ENCODE measurements at places on chromosomes 3 and 15.

- DNase-seq, result no peak
These were observed 72.2 kb downstream of the PPCDC start for GRCh38 chr15:75095594-75095993.

- no peak for DNase-seq
These were observed 83.2 kb upstream of the WNT5A start for GRCh38 chr3:55570271-55570711.

DNA sequence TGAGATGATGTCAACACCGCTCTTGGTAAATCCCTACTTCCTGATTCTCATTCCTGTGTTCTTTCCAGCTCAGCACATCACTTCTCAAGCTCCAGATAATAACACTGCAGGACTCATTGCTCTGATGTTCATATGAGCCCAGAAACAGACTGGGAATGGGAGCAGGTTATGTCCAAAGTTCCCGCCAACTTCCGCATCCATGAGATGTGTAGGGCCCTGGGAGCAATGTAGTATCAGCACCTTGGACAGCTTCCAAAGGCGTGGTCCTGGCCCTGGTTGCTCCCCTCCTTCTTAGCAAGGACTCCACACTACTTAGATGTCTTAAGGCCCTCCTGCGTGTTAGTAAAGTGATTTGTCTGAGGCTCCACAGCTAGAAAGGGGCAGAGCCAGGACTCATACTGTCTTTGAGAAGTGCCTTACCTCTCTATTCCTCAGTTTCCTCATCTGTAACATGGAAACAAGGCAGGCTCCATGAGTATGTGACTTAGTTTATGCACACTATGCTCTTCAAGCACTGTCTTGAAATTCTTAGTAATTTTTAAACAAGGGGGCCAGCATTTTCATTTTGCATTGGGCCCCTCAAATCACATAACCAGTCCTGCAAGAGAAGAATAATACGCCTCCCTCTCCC lies 27.9 kb upstream of the SLC6A1 start:
- DNase-seq, result peak; percentile 16

GRCh38 chr3:112247900-112248299 lies 46.1 kb downstream of the SLC9C1 start:
- no peak for DNase-seq

- DNase-seq, result no peak
These were observed 3.1 kb downstream of the MYLK start for GRCh38 chr3:123880998-123881561.

GRCh38 chr3:54550221-54550977 lies 377.5 kb downstream of the LRTM1 start:
- DNase-seq, result no peak

- no peak for DNase-seq
These were observed 43.0 kb downstream of the FBN1 start for GRCh38 chr15:48602358-48603122.

Data from activated CD4-positive, alpha-beta memory T cell treated with anti-CD3 and anti-CD28 coated beads for 36 hours (primary cell).